ENCODE measurements at places on chromosomes 13 and 19. TPM values are rescaled to one million over a fixed set of nuclear protein-coding genes. Genes with fewer than 3 reads are reported as not detected.

TEX101 gene
- total RNA-seq: not detected

TMIGD2 gene
- not detected for total RNA-seq

DCT gene
- 0.12 TPM for total RNA-seq

GIPC3 gene
- total RNA-seq: 0.08 TPM

GPR183 gene
- not detected for total RNA-seq

ANKRD24 gene
- total RNA-seq: 0.53 TPM

LILRB2 gene
- not detected for total RNA-seq

ONECUT3 gene
- total RNA-seq: not detected

SLC10A2 gene
- total RNA-seq: not detected

STOML3 gene
- not detected for total RNA-seq

CYSLTR2 gene
- total RNA-seq: not detected
